Fibroblast of lung (primary cell): ENCODE measurements at places on chromosomes 1 and 21. TPM values are rescaled to one million over a fixed set of nuclear protein-coding genes. Genes with fewer than 3 reads are reported as not detected.

GRCh38 chr1:28208818-28209441 is 23.9 kb downstream of the DNAJC8 start:
- no peak overlapping the region for H3K27ac ChIP-seq
- no peaks in the 10 kb centered on the region for H3K4me1 ChIP-seq
- H3K27me3 ChIP-seq, result no peaks in the 10 kb centered on the region
- H3K4me3 ChIP-seq, result no peak overlapping the region
- H3K36me3 ChIP-seq, result peaks cover 4% of the 10 kb centered on the region

- H3K36me3 ChIP-seq, result no peaks in the 10 kb centered on the region
- H3K4me1 ChIP-seq, result no peaks in the 10 kb centered on the region
- peak; percentile 76 for DNase-seq
- H3K27me3 ChIP-seq, result no peaks in the 10 kb centered on the region
- H3K4me3 ChIP-seq, result no peak overlapping the region
- H3K27ac ChIP-seq, result no peak overlapping the region
Observed at GRCh38 chr1:86648255-86648654, 56.1 kb upstream of the SH3GLB1 start.

DNA sequence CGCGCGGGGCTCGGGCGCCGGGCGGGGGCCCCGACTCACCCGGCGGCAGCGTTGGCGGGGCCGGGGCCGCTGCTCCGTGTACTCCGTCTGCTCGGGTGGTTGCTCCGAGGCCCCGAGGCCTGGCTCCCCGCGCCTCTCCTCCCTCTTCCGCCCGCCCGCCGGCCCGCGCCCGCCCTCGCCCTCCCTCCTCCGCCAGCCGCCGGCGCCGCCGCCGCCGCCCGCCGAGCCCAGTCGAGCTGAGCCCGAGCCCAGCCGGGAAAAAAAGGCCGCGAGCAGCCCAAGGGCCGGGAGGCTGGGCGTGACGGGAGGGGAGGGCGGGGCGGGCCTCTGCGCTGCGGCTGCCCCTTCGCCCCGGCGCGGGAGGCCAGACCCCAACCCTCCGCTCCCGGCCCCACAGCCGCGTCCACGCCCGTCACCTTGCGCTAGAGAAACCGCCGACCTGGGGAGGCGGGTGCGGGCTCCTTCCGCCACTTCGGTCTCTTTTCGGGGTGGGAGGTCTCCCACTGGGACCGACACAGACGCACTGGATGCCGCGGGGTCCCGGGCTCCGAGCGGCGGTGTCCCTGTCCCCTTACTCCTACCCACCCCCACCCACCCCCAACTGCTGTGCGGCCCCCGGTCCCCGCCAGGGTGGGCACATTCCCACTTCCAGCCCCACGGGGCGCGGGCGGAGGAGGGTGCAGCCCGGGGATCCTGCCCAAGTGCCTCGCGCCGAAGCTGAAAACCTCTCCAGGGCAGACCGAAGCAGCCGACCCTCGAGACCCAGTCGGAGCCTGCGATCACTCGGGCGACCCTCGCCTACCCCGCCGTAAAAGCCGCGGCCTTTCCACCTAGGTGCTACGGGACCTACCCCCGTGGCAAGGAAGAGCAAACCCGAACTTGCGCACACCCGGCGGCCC is at the start of gene CERS2:
TSS of gene CERS2 (minus strand) at position 256 of the 899 bp plus-strand sequence. CDS start 5,745 bp downstream, outside the sequence.
- H3K4me3 ChIP-seq, result peak within 1 kb of the TSS; percentile 90
- peak within 1 kb of the TSS; percentile 86 for H3K27ac ChIP-seq
- no peaks in the 10 kb centered on the region for H3K36me3 ChIP-seq
- H3K27me3 ChIP-seq, result no peaks in the 10 kb centered on the region
- peak; percentile 75 for DNase-seq

DNA sequence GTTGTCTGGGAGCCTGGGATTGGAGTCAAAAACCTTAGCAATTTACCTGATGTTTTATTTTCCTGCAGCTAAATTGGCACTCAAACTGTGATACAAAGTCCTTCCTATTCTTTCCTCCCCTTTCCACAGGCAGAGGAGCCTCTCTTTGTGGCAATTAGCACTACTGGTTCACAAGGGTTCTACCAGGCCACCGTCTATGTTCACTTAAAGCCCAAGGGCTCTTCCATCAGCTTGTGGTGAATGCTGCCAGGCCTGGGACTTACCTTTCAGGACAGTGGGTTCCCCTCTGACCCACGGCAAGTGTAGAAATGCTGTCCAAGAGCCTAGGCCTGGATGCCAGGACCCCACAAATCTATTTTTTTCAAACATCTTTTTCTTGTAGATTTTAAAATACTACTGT is 251.9 kb upstream of the B3GALT2 start:
- DNase-seq, result no peak
- no peak overlapping the region for H3K27ac ChIP-seq
- no peaks in the 10 kb centered on the region for H3K4me1 ChIP-seq
- no peaks in the 10 kb centered on the region for H3K27me3 ChIP-seq
- no peaks in the 10 kb centered on the region for H3K36me3 ChIP-seq

DNA sequence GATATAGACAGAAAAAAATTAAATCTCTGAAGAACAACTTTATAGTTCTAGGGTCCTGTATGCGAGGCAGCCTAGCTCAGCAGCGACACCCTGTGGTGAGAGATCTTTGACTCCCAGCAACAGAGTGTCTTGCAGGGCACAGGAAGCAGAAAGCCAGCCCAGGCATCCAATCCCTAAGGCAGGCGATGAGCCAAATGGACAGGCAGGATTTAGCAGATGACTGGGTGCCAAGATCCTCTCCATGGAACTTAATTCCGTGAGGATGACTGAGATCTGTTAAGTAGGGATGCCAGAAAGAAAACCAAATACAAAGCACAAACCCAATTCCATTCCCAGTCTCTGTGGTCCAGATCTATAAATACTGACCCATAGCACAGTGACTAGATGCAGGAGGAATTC is 38.8 kb downstream of the HLCS start:
- peaks cover 5% of the 10 kb centered on the region for H3K4me1 ChIP-seq
- H3K4me3 ChIP-seq, result no peak overlapping the region
- no peaks in the 10 kb centered on the region for H3K27me3 ChIP-seq
- H3K36me3 ChIP-seq, result no peaks in the 10 kb centered on the region
- no peak overlapping the region for H3K27ac ChIP-seq

DNA sequence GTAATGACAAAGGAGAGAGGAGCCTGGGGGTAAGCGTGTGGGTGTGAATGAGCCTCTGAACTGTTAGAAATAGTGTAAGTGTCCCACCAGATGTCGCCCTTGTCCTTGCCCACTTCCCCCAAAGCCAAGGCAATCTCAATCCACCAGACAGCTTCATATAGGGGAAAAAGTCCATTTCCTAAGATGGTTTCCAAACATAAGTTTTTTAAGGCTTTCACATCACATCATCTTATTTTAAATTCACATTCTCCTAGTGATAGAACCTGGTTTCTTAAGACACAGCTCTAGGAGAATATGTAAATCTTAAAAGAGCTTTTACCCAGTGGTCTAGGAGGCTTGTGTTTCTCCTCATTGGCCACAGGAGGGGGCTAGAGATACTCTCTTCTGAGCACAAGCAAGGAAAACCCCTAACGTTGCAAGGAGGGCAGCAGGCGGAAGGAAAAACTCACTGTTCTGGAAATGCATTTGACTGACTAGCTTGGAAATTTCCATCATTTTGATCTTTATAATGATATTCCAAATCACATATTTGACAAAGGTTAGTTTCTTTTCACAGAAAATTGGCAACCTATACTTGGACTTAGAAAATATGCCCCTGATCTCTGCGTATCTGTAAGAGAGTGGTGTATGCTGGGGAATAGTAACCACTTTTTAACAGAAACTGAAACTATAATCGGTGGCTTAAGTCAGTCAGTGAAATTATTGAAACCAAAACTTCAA is 51.9 kb upstream of the LPAR3 start:
- H3K4me3 ChIP-seq, result peak overlapping the region; percentile 46
- peaks cover 6% of the 10 kb centered on the region for H3K4me1 ChIP-seq
- H3K27ac ChIP-seq, result peak overlapping the region; percentile 22
- H3K36me3 ChIP-seq, result no peaks in the 10 kb centered on the region

GRCh38 chr1:15344380-15344779 is 65.3 kb upstream of the EFHD2 start:
- H3K4me1 ChIP-seq, result peaks cover 4% of the 10 kb centered on the region
- DNase-seq, result no peak
- no peaks in the 10 kb centered on the region for H3K27me3 ChIP-seq
- H3K27ac ChIP-seq, result no peak overlapping the region
- H3K4me3 ChIP-seq, result no peak overlapping the region

- no peaks in the 10 kb centered on the region for H3K27me3 ChIP-seq
- no peak overlapping the region for H3K27ac ChIP-seq
- peaks cover 7% of the 10 kb centered on the region for H3K4me1 ChIP-seq
- no peak overlapping the region for H3K4me3 ChIP-seq
- no peaks in the 10 kb centered on the region for H3K36me3 ChIP-seq
- no peak for DNase-seq
Observed at GRCh38 chr1:59046134-59046533, 250.8 kb upstream of the FGGY start.

DNA sequence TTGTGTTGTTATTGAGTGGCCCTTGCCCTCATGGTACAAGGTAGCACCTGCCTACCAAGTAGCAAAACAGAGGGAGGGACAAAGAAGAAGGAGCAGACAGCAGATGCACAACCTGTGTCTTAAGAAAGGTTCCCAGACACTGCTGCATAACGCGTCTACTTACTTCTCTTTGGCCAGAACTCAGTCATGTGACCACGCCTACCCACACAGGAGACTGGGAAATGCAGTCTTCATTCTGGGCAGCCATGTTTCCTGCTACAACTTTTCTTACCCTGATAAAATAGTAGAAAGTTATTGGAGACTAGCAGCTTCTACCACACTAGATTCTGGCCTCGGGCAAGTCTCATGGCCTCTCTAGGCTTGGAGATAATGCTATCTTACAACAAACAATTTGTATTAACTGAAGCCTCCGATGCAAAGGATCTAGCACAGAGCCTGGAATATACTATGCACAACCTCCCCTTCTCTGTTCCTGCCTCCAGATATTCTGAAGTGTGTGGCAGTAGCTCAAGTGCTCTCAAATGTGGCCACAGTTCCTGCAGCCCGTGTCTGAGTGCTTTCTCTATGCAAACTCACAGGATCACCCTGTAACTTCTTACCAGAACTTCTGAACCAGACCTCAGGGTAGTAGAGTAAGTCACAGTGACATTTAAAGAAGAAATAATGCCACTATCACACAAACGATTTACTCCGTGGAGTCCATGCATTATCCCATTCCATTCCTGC is 34.1 kb upstream of the BTG2 start:
- DNase-seq, result peak; percentile 72
- no peak overlapping the region for H3K27ac ChIP-seq
- peaks cover 3% of the 10 kb centered on the region for H3K27me3 ChIP-seq

DNA sequence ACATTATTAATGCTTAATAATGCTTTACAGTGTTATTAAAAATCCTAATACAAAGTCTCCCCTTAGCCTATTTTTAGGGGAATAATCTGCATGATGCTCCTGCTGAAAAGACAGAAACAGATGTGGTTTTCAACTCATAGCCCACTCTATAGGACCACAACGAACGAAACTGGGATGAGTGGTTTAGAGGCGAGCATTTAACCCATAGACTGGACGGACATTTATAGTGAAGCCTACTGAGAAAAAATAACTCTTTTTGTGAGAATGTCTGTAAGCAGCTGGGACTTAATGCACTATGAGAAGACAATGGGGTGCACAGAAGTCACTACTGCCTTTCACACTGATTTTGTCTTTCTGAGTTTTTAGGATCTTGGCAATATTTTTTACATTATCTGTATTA is 1599.6 kb upstream of the B3GALT2 start:
- H3K4me1 ChIP-seq, result no peaks in the 10 kb centered on the region
- no peaks in the 10 kb centered on the region for H3K27me3 ChIP-seq
- H3K27ac ChIP-seq, result no peak overlapping the region
- H3K4me3 ChIP-seq, result no peak overlapping the region

DNA sequence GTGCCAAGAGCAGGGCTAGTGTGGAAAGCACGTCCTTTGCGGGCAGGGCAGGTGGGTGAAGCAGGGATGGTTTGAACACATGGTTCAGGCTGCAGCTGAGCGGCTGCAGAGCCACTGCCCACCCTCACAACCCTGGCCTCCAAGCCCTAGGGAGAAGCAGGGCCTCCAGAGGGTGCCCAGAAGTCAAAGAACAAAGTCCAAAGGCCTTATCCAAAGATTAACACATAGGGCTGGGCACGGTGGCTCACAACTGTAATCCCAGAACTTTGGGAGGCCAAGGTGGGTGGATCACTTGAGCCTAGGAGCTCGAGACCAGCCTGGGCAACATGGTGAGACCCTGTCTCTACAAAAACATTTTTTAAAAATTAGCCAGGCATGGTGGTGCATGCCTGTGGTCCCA is 46.8 kb downstream of the CAPN8 start:
- H3K4me3 ChIP-seq, result no peak overlapping the region
- H3K36me3 ChIP-seq, result no peaks in the 10 kb centered on the region
- DNase-seq, result no peak
- no peak overlapping the region for H3K27ac ChIP-seq
- no peaks in the 10 kb centered on the region for H3K4me1 ChIP-seq
- no peaks in the 10 kb centered on the region for H3K27me3 ChIP-seq

DNA sequence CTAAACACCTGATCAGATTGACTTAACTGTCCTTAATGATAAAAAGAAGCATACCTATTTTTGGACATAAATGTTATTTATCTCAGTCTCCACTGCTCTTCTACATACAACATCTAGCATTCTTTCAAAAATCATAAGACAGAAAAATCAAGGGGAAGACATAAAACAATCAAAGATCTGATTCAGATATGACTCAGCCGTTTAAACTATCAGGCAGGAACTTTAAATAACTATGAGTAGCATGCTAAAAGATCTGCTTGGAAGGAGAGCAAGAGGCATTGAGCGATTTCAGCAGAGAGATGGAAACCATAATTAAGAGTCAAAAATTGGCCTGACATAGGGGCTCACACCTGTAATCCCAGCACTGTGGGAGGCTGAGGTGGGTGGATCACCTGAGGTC is 27.2 kb upstream of the SLC22A15 start:
- H3K27ac ChIP-seq, result no peak overlapping the region
- no peaks in the 10 kb centered on the region for H3K27me3 ChIP-seq
- no peak overlapping the region for H3K4me3 ChIP-seq
- DNase-seq, result no peak

GRCh38 chr1:175072099-175072951 is 4.7 kb downstream of the TNN start:
- DNase-seq, result peak; percentile 90
- H3K4me1 ChIP-seq, result no peaks in the 10 kb centered on the region
- no peak overlapping the region for H3K27ac ChIP-seq
- no peak overlapping the region for H3K4me3 ChIP-seq
- H3K27me3 ChIP-seq, result no peaks in the 10 kb centered on the region

- H3K27me3 ChIP-seq, result no peaks in the 10 kb centered on the region
- H3K4me3 ChIP-seq, result no peak overlapping the region
- peaks cover 6% of the 10 kb centered on the region for H3K36me3 ChIP-seq
Observed at GRCh38 chr1:42847721-42848460, 1.5 kb downstream of the ZNF691 start.

SLC35F3 gene
- not detected in 2 replicates for total RNA-seq

ADORA3 gene
- total RNA-seq, result not detected in 2 replicates
